NAMALWA (cell line): ENCODE measurements at places on chromosomes 5 and 9.

DNA sequence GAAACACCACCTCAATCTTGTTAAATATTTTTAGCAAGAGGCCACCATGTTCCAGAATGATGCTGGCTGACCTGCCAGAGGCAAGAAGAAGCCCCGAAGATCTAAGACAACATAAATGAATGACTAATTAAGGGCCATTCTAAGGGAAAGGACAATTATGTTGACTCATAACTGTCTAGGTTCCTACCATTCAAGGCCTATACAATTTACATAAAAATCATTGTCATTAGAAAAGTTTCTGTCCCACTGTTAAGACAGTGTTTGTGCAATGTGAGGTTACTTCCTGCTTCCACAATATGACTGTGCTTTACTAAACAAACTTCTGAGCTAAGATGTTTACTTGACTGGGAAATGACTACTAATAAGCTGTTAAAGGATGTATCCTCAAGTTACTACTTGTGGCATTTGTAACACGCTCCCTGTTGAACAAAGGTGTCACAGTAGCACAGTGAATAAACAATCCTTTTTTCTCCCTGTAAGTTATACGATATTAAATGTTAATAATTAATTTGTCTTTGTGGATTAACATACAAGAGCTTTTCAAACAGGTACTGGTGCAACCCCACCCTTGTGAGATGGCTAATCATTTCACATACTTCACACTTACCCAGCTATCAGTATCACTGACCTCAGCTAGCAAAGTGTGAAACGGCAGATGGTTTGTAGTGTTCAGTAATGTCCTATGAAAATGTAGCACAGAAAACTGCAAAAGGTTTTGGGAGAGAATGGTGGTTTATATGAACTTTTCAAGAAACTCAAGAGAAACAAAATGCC is 195.8 kb downstream of the EFNA5 start:
- DNase-seq, result no peak

GRCh38 chr5:161691911-161692310 is 6.4 kb downstream of the GABRA6 start:
- DNase-seq, result no peak

- DNase-seq, result peak; percentile 67
Measured at GRCh38 chr9:127887792-127888191, 10.3 kb upstream of the AK1 start.

DNA sequence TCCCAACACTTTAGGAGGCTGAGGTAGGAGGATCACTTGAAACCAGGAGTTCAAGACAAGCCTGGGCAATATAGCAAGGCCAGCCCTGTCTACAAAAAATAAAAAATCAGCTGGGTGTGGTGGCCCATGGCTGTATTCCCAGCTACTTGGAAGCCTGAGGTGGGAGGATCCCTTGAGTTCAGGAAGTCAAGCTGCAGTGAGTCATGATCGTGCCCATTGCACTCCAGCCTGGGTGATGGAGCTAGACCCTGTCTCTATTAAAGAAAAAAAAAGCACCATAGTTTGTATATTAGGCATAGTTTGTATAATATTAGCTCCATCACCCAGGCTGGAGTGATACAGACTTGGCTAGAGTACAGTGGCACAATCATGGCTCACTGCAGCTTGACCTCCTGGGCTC is 9.6 kb upstream of the NME5 start:
- no peak for DNase-seq

DNA sequence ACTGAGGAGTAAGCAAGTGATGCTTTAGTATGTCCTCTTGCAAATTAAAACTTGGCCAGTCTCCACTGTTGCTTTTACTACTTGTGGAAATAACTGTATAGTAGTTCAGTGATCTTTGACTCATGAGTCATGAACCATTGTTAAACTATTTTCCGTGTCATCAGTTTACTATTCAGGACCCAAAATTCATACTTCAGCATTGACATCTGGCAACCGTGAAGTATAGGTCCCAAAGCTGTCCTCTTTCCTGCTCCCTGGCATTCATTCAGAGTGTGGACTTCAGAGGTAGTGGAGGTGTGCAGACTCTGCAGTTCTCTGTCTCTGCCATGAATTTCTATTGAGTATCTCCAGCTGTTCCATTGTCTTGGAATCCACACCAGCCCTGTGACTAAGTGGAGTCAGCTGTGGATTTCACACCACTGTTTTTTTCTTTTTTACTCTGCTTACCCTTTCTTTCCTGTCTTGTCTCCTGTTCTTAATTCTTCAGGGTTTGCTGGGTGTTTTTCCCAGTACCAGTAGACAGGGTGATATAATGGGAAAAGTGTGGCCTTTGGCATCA is 7.5 kb downstream of the TDRD7 start:
- no peak for DNase-seq

DNA sequence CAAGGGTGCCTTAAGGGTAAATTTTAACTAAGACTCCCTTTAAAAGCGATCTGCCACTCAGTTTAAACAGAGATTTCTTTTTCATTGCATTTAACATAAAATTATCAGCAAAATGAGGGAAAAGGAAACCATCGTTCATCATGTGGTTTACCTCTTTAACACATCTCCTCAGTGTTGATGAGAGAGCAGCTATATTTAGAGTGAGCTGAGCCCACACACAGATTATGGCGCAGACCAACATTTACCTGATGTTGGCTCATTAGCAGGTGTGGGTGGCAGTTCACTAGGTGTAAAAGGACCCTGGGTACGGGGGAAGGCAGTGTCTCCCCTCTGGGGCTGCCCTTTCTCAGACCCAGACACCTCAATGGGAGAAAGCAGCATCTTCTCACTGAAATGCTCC is 149.8 kb downstream of the ENTREP1 start:
- DNase-seq, result no peak

DNA sequence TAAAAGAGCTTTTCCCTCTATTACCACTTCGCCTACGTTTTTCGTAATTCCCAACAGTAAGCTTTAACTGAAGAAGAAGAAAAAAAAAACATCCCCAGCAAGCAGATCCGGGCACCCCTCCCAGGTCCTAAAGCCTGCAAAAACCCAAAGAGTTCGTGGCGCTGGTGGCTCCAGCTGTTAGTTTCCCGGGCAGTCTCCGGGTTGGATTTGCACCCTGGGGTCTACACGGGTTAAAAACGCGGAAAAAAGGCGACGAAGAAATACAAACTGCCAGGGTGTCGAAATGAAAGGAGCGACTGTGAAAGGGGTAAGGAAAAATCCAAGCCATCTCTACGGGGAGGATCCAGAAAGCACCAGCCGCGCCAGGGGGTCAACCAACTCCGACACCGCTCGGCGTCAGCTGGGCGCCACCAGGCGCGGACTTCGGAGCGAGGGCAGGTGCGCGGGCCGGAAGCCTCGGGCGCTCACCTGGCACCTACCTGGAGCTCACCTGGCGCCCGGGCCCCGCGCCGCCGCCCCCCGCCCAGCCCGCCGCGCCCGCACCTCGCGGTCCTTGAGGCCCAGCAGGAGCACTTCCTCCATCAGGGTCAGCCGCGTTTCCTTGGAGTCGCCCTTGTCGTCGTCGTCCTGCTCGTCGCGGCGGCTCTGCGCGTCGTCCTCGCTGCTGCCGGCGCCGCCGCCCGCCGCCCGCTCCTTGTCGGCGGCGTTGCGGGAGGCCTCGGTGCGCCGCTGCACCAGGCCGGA is 680 bp downstream of the GOLPH3 start:
- peak; percentile 68 for DNase-seq

DNA sequence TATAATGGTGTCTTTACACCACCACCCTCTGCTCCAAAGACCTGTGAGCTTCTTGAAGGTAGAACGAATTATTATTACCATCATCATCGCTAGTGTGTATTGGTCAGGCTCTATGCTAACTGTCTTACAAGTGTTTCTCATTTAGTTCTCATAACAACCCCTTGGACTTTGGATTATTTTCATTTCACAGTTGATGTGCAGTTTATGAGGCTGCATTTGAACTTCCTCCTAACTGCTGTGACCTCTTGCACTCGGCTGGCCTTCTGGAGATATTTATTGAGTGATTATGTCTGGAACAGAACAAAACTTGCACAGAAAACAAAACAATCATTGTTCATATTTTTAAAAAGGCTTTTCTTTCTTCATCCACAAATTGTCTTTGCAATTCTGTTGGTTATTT is 306.3 kb upstream of the SGCD start:
- no peak for DNase-seq

DNA sequence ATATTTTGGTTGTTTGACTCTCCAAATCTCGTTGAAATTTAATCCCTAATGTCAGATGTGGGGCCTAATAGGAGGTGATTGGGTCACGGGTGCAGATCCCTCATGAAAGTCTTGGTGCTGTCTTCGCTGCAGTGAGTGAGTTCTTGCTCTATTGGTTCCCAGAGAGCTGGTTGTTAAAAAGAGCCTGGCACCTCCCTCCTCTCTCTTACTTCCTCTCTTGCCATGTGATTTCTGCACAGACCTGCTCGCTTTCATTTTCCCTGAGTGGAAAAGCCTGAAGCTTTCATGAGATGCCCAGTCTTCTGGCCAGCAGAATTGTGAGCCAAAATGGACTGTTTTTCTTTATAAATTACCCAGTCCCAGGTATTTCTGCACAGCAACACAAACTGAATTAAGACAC is 221.6 kb downstream of the MAT2B start:
- peak; percentile 64 for DNase-seq

DNA sequence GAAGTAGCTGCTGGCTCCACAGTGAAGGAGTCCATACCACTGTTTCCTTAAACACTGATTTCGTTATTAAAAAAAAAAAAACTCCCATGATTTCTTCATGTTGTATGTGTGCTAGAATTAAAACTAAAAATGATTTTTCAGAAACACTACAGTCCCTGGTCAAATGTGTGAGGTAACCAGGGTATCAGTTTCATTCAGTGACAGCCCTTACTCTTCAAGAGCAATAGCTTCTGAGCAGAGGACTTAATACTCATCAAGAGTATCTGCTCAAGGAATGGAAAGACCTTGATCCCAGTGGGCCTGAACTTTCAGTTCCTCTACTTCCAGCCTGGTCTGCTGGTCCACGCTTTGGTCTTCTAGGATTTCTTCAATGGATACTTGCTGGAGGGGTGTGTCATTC is 95.1 kb downstream of the BNC2 start:
- no peak for DNase-seq

DNA sequence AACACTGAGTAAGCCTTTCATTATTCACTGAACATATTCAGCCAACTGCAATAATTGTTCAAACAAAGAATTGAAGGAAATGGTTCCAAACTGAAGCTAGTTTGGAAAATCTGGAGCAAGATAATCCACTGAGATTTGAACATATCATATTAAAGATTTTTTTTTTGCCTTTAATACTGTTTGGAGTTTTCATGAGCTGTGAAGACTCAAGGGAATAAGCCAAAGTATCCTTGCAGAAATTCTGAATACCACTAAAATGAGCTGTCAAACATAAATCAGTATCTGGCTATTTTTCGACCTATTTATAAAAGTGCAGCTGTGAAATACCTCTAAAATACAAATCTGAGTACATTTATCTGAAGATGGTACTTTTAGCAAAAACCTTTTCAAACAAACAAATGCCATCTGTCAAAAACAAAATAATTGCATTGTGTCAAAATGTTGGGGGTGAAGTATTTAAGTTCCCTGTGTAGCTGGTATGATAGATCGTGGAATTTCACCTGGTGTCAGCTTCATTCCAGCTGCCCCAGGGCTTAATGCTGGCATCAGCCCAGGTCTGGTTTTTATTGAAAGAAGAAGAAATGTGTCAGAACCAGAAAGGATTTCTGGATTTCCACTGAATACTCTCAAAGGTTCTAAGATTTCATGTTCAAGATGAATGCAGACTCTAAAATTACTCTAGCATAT is 149.0 kb upstream of the GRAMD2B start:
- DNase-seq, result no peak

DNA sequence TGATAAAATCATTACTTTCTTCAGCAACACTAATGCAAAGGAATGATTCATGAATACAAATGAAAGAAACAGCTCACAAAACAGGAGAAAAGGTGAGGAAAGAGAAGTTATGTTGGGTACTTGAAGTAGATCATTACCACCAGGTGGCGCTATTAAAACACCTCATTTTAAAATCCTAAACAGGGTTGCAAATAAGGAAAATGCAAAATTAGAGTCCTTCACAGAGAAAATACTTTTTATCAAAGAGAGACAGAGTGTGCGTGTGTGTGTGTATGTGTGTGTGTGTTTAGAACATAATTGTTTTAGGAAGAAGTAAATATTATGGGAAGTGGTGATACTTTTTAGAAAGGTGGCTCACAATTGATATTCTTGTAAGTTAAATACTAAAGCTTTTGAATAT is 49.5 kb upstream of the CD180 start:
- DNase-seq, result peak; percentile 73

DNA sequence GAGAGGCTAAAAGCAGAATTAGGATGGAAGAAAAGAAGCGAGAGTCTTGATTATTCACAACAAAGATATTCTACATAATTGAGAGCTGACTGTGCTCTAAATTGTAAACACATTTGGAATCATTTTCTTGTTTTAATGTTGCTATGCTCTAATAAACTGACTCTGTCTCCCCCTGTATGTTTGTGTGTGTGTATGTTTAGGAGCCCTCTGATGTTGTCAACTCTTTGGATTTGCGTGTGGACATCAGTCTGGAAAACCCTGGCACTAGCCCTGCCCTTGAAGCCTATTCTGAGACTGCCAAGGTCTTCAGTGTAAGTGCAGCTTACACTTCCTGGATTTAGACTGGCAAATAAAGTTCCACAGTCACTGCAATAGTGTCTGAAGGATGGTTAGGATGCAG is 37.8 kb downstream of the MOCS2 start:
- DNase-seq, result no peak

- no peak for DNase-seq
Measured at GRCh38 chr9:112535301-112535700, 48.7 kb downstream of the KIAA1958 start.

- peak; percentile 36 for DNase-seq
Measured at GRCh38 chr5:59390074-59390659, 503.4 kb downstream of the PDE4D start.

DNA sequence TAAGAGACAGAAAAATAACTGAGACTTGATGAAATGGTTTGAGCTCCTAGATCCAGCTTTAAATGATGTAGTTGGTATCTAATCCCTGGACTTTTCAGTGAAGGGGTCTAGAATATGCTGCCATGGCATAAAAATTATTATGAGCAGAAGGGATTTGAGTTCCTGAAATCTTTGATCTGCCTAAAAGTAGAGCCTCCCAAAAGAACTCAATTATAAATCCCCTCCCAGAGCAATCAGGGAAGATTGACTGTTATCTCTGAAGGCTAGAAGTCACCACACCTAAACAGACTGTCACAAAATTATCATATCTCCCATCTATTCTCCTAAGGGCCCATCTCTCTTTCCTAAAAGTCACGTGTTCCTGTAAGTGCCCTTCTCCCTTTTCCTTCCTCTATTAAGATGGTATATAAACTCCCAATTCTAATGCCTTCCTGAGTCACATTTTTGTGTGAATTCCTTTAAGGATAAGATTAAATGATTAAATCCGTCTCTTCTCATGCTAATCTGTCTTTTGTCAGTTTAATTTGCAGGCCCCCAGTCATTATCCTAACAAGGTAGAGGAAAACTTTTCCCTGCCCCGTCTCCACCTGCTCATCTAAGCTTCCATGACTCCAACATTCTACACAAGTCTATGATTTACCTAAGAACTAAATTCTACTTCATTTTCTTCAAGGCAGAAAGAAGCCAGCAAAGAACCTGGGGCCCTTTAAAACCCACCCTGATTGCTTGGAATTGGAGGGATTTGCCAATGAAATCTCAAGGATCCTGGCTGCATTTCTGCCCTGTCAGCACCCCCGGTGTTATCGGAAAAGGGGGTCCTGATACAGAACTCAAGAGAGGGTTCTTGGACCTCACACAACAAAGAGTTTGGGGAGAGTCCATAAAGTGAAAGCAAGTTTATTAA is 47.1 kb upstream of the PWWP2A start:
- DNase-seq, result no peak
